ENCODE measurements at places on chromosomes 4 and X.

GRCh38 chrX:2391869-2392606 is 108.7 kb downstream of the DHRSX start:
- DNase-seq: no peak

GRCh38 chr4:124713185-124713592 is 657 bp upstream of the ANKRD50 start:
- peak; percentile 13 for DNase-seq

DNA sequence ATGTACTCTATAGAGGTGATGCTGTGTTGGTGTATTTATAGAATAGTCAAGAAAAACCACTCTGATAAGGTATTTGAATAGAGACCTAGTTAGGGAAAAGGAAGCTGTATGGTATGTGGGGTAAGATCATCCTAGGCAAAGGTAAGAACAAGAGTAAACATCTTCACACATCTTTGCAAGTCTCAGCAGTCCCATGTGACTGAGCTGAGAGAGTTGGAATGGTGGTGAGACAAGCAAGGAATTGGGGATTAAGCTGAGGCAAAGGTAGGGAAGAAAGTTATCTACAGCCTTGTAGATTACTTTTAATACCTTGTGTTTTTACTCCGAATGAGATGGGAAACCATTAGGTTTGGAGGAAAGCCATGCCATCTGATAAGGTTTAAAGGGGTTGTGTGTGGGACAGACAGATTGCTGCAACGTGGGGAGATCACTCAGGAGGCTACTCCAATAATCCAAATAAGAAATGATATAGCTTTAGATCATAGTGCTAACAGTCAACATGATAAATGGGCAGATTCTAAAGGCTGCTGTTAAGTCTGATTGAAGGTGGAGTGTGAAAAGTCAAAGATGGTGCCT is 31.7 kb upstream of the MANBA start:
- no peak for DNase-seq

DNA sequence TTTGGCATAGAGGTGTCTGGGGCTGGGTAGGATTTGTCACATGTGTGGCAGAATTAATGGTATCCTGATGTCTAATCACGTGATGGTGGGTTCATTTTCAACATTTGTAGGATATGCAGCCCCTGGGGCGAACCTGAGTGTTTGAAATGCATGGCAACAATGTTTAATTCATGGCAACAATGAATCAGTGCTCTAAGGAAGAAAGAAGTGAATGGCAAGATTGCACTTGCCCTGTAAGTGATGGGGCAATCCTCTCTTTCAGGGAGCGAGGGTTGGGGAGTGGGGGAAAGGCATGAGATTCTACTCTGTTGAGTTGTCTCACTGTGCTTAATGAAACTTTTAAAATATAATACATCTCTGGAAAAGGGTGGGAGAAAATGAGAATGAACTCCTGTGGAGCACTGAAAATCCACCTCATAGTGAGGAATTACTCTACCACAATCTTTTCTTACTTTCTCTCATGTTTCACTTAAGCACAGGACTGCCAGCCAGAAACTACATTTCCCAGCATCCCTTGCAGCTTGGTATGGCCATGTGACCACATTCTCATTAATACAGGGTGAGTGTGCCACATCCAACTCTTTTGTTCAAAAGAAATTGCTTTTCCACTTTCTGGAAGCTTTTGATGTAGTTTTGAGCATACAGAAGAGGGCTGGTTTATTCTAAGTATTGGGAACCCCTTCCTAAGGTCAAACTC is 64.0 kb upstream of the PGM2 start:
- DNase-seq: no peak

GRCh38 chr4:10461091-10461849 is 4.0 kb upstream of the ZNF518B start:
- DNase-seq: peak; percentile 73

DNA sequence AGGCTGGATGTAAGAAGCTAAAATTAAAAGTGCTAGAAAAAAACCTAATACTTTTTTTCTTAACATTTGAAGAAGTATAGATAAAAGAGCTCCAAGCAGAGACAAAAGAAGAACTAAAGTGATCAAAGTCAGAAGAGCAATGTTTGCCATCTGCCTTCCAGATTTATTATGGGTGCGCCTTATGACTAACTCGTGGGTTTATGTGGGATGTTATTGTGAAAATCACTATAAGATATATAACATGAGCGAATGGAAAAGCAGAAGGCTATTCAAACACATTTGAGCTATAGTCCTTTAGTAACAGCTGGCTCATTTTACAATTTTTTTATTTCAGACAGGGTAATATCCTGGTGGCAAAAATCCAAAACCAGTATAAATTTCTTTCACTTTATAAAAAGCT is 1040.7 kb downstream of the RAPGEF2 start:
- DNase-seq: no peak

DNA sequence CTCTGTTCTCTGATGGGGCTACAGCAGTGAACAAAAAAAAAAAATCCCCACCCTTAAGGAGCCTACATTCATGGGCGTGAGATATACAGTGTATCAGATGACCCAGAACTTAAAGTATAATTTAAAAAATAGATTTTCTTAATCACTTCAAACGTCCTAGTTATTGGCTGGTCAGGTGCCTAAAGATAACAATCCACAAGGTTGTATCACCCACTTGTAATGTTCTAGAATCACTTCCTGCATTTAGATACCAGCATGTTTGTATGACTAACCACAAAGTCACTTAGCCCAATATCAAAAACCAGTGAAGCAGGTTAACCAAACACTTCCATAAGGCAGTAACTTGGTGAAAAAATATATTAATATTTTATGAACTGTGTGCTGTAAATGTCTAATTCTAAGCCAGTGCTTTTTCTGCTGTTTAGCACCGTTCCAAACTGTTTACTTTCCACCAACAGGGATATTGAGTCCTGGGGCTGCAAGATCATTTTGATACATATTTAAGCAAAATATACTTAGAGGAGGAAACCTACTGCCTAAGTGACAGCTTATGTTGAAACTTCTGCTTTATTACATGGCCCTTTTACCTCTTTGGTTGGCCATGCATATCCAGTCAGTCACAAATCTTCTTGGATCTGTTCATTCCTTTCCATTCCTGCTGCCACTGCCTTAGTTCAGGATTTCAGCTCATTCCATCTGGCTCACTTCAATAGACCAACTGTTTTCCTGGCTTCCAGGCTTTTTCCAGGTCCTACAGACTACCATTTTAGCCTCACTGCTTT is 43.3 kb downstream of the CD40LG start:
- DNase-seq: no peak

- no peak for DNase-seq
Observed at GRCh38 chr4:99180382-99181070, 36.4 kb upstream of the ADH4 start.
